ENCODE measurements at places on chromosomes 4 and X.

DNA sequence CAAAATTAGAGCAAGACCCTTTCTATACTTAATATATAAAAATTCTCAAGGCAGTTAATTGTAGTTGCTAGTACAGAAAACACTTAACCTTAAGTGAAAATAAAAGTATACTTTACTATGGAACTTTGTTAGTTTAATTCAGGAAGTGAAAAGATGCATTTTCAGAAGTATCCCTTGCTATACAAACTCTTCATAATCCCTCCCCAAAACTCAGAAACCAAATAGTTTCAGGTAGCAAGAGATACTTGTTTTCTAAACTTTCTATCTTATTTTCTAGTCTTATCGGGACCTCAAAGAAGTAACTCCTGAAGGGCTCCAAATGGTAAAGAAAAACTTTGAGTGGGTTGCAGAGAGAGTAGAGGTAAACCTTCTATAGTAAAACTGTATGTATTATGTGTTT, 14.3 kb downstream of the PAICS start:
- no peak for DNase-seq

- no peak for DNase-seq
These were observed 292.7 kb downstream of the SPOCK3 start for GRCh38 chr4:166941629-166942028.

DNA sequence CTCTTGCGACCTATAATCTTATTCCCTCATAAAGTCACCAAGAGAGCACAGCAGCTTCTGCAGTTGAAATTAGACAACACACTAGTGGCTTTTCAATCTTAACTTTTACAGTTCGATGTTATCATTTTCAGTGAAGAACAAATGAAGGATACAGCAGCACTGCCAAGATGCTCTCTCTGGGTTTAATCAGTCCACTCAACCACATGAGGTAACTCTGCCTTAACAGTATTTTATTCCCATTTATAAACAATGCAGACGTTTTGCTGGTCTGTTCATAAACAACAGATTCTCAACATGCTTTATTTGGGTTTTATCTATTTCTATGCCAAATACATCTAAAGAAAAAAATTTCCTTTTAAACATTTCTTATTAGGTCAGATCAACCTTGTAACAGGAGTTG, 646.0 kb upstream of the FAM241A start:
- DNase-seq: no peak

DNA sequence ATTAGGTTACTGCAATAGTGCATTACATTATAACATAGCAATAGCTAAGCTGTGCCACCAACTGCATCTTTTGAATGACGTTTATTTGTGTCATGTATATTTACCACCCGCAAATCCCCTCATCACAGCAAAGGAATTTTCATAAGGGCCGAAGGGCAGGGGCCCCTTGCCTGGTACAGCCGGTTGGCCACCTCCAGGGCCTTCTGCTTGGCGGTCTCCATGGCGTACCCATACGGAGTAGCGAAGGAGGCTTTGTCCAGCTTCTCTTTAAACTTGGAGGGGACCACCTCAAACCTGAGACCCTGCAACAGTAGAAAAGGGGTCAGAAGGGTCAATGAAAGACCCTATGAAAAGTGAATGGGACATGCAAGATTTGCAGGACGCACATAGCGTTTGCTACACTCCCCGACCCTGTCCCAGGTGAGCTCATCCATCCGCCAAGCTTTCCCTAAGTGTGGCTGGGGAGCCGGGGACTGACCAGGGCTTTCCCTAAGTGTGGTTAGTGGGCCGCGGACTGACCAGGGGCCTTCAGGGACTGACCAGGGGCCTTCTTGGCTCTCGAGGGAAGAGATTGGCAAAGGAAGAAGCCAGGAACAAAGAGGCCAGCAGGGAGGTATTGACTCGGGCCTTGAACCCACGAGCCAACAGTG, 10.6 kb downstream of the ASMTL start:
- no peak for DNase-seq

GRCh38 chrX:3748052-3748559, 34.7 kb upstream of the PRKX start:
- DNase-seq: no peak

DNA sequence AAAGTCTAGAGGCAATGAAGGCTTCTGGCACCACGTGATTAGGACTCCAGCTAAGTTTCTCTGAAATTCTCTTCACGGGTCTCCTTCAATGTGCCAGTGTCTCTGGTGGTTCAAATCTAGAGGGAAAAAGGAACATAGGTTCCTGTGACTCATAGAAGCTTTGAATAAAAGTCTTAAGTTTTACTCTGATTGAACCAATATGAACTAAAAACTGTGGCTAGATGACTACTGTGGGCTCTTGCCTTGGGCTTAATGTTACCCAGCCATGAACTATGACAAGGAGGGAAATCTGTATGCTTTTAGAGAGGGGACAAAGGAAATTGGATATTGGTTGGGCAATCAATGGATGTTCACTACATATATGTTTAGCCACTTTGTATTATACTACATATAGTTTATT, 49.9 kb upstream of the TEX13D start:
- DNase-seq: no peak

- DNase-seq: no peak
These were observed 330.2 kb downstream of the ZIC3 start for GRCh38 chrX:137896123-137896522.

GRCh38 chrX:12374286-12374685, 236.0 kb downstream of the FRMPD4 start:
- no peak for DNase-seq

DNA sequence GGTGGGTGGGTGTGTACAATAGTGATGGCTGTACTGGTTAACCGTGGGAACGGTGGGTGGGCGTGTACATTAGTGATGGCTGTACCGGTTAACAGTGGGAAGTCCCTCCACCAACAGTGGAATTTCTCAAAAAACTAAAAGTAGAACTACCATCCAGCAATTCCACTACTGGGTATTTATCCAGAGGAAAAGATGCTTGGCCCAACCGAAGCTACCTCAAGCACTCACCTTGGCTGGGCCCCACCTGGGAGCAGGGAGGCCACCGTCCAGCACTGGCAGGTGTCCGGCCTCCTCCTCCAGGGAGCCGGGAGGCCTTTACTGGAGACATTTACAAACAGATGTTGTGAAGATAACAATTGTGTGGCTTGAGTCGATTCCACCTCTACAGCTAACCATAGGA, 6.0 kb upstream of the MAEA start:
- no peak for DNase-seq

DNA sequence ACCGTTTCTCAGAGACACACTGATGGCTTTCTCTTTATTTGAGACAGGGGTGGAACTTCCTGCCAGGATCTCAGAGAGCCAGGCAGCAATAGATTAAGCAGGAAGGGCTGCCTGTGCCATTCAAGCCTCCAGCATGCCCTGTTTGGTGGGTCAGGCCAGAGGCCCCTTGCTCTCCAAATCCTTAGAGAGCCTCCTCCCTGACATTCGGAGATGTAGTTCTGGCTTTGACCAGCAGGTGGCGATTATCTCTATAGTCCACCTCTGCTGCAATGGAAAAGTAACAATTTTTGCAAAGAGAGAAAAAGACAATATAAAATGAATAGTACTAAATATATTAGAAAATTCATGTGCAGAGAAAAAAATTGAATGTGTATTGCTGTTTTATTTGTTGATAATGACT, 93.9 kb downstream of the NXF2B start:
- peak; percentile 20 for DNase-seq

GRCh38 chr4:104446431-104447278, 48.0 kb downstream of the CXXC4 start:
- DNase-seq: no peak

DNA sequence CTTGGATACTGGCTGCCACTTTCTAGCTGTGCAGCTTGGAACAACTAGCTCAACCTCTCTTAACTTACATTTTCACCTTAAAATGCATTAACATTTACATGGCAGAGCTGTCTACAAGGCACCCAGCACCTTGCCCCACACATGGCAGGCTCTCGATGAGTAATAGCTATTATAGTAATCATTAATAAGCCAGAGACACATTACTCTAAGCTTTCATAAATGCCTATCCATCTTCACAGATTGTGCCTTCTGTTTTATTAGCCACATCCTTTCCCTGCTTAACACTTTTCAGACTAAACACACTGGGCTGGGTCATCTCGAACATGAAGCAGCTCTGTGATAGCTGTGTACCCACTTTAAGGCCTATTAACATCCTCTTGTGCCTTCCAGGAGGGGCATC, 83.8 kb upstream of the UCP1 start:
- no peak for DNase-seq

DNA sequence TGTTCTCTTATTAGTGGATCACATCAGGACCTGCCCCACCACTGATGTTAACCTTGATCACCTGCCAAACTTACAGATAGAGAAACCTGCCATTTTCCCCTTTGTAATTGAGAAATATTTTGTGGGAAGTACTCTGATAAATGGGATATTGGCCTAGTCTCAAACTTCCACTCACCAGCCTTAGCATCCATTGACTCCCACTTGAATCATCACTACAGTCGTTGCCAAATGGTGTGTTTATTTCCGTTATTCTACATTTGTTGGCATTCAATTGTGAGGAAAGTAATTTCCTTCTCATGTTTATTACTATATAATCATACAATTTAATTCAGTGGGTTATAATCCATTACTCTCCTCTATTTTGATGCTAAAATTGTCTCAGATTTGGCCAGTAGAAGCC, 156.4 kb upstream of the CXCL13 start:
- no peak for DNase-seq

DNA sequence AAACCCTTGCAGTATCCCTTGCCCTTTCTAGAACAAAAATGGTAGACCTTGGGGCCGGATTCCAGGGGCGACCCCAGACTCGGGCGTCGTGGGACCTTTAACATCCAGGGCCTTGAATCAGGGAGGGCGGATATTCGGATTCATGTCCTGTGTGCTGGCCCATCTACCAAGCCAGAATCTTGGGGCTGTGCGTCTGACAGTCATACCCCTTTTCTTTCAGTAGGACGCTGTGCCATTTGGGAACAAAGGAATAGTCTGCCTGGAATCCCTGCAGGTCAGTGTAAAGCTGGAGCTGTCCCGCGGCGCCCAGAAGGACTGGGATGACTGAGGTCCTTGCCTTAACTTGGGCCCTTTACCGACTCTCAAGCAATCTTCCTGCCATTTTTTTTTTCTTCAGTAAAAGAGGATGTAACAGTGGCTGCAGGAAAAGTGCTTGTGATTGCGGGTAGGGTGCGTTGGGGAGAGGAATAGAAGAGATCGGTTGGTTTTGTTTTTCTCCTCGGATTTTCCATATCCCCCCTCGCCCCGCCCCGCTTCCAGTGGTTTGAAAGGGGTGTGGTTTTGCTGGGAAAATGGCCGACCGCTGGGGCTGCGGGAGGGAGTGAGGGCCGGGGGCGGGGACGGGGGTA, 518 bp downstream of the ARMCX1 start:
- no peak for DNase-seq

- DNase-seq: no peak
These were observed 64.0 kb downstream of the ACOX3 start for GRCh38 chr4:8376361-8377102.

GRCh38 chr4:173088144-173088543, 80.5 kb upstream of the GALNT7 start:
- DNase-seq: no peak

DNA sequence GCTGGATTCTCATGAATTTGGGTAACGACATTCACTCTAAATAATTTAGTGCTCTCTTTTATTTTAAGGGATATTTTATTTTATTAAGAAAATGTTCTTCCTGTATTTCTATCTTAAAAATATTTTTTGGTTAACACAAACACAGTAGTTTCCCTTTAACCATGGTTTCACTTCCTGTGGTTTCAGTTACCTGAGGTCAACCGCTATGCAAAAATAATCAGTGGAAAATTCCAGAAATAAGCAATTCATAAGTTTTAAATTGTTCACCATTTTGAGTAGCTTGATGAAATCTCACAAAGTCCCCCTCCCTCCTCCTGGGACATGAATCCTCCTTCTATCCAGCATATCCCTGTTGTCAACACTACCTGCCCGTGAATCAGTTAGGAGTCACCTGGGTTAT, 71.4 kb downstream of the GBA3 start:
- no peak for DNase-seq

GRCh38 chrX:118583781-118584180, 88.2 kb downstream of the DOCK11 start:
- no peak for DNase-seq

GRCh38 chrX:7635604-7636003, 207.4 kb upstream of the VCX start:
- DNase-seq: no peak

DNA sequence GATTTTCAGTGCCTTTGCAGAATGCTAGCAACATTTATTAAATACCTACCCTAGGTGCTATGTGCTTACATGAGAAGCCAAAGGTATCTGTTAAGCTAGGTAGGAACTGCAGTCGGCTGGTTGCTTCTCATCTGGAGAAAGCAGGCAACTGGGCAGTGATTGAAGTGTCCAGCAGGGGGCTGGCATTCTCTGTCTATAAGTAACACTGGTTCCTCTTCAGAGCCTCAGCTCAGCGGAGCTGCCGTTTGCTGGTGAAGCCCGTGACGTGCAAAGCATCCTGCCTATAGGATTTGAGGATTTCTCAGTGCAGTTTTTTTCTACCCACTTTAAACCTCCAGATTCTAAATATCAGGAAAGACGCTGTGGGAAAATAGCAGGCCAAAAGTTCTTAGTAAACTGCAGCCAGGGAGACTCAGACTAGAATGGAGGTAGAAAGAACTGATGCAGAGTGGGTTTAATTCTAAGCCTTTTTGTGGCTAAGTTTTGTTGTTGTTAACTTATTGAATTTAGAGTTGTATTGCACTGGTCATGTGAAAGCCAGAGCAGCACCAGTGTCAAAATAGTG, at the start of gene GRPR:
TSS of gene GRPR (plus strand) at position 344 of the 565 bp plus-strand sequence. CDS start 389 bp downstream, outside the sequence.
- DNase-seq: peak; percentile 60

GRCh38 chr4:41597494-41597893, 59.5 kb downstream of the LIMCH1 start:
- DNase-seq: no peak

DNA sequence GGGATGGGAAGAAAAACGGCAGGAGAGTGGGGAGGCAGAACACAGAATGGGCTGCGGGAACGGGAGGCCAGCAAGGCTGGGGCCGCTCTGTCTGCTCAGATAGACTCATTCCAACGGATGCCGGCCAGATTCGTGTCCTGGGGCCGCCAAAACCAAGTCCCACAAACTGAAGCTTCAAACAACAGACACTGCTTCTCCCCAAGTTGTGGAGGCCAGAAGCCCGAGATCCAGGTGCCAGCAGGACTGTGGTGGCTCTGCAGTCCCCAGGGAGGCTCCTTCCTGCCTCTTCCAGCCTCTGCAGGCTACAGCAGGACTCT, 100.6 kb downstream of the ADRA2C start:
- DNase-seq: no peak

DNA sequence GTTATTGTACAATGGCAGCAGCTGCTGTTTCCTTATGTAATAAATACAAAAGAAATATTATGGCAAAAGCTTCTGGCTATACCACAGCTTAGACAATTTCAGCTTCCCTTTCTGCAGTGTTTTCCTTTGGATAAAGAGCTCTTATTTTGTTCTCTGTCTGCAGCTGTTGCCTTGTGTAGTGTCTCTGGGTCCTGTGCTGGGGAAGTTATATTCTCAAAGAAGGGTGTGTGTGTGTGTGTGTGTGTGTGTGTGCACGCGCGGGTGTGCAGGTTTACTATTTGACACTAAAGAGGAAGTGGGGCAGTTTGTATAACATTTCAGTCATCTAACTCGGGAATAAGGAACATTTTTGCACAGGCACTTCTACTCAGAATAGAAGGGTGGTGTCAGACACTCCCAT, 83.6 kb downstream of the REPS2 start:
- DNase-seq: no peak

Measured in LoVo (cell line).